ENCODE measurements at places on chromosomes 1 and 21. TPM values are rescaled to one million over a fixed set of nuclear protein-coding genes. Genes with fewer than 3 reads are reported as not detected.

Gene OVAAL
- total RNA-seq, result not detected

Gene ANXA9
- not detected for total RNA-seq

Gene GOLT1A
- not detected for total RNA-seq

Gene TXNIP
- 29.6 TPM for total RNA-seq

Gene GSTM1
- total RNA-seq, result 19.1 TPM

Gene KMO
- total RNA-seq, result not detected

Gene ZRANB2
- 36.0 TPM for total RNA-seq

Gene CD1D
- not detected for total RNA-seq

Gene LCE1C
- not detected for total RNA-seq

Gene FRRS1
- 1.8 TPM for total RNA-seq

Gene TCP10L
- total RNA-seq, result not detected

Gene VSIG8
- total RNA-seq, result not detected

Gene CDC20
- 174 TPM for total RNA-seq

Gene RNPC3
- 3.1 TPM for total RNA-seq

Gene SLC1A7
- not detected for total RNA-seq

Gene AKT3
- 24.2 TPM for total RNA-seq

Gene SSX2IP
- 3.0 TPM for total RNA-seq

Gene PTPRC
- not detected for total RNA-seq

Gene ITPKB
- total RNA-seq, result 19.1 TPM

Gene SH3BGR
- 0.39 TPM for total RNA-seq

Gene SON
- 307 TPM for total RNA-seq

Gene VTCN1
- total RNA-seq, result not detected

Gene NEGR1
- total RNA-seq, result 0.25 TPM

Gene CTTNBP2NL
- total RNA-seq, result 26.2 TPM

Gene KRTAP13-2
- not detected for total RNA-seq

Gene FAM163A
- total RNA-seq, result 0.30 TPM

Gene LIN28A
- total RNA-seq, result not detected

Data from mammary microvascular endothelial cell (primary cell).